T-helper 1 cell (primary cell): ENCODE measurements at places on chromosomes 7 and 10.

- DNase-seq: no peak
Measured at GRCh38 chr7:104130726-104131125, 77.1 kb downstream of the ORC5 start.

- no peak for DNase-seq
Measured at GRCh38 chr7:122750389-122750788, 47.7 kb upstream of the RNF148 start.

DNA sequence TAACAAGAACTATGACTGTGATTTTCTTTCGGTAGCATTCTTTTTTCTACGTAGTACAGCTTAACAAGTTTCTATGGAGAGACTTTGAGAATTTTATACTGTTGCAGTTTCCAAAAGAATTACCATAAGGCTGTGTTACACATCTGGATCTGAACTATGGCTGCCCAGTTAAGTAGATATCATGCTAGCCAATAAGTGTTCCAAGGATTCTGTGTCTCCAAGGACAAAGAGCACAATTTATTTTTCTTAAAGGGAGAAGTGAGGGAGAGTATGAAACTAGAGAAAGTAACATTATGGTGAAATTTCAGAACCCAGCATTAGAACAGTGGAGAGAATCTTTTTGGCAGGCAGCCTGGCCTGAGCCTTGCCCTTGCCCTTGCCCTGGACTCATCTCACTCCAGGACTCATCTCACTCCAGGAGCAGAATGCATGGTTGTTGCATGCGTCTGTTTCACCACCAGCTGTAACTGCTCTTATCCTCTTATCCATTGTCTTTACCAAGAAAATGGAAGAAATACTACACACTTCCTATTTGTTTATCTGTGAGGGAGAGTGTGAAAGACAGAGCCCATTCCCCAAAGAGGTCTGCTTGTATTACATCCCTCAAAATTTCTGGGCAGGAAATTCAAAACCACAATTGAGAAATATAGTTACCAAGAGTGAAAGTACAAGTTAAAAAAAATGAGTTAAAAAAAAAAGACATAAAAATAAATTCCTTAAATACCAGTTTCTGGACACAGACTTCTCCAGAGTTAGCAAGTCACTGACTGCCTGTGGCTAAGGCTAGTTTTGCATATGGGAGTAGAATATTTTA, 1067.5 kb downstream of the NRG3 start:
- DNase-seq: no peak

GRCh38 chr10:72330069-72330426, 24.7 kb downstream of the DNAJB12 start:
- peak; percentile 33 for DNase-seq

DNA sequence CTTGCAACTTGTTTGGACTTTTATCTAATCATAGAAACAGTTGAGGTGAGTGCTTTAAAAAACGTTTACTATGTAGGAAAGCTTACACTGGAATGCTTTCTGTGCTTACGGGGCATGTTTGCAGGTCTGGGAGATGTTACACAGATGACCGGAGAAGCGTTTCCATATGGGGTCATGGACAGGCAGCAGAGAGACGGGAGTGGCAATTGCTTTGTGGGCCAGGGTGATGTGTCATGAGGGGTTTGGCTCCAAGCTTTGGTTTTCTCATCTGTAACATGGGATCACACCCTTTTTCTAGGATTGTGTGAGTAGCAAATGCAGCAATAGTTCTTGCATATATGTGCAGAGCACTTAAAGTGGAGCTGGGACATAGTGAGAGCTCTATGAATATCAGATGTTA, 174.8 kb upstream of the MKI67 start:
- no peak for DNase-seq

- no peak for DNase-seq
Measured at GRCh38 chr7:50664461-50664922, 99.3 kb upstream of the DDC start.

GRCh38 chr10:80540981-80541750, 3.5 kb downstream of the SH2D4B start:
- no peak for DNase-seq

- DNase-seq: no peak
Measured at GRCh38 chr7:45609180-45609579, 35.0 kb downstream of the ADCY1 start.
